Endodermal cell (in vitro differentiated cells): ENCODE measurements at places on chromosomes 7 and 10. TPM values are rescaled to one million over a fixed set of nuclear protein-coding genes. Genes with fewer than 3 reads are reported as not detected.

FAM24B gene
- 2.6 and 2.9 TPM in 2 replicates for total RNA-seq

GRCh38 chr7:100016215-100016901 is 962 bp downstream of the ZKSCAN1 start:
- DNase-seq = no peak

AGR2 gene
- not detected in 2 replicates for total RNA-seq

DNA sequence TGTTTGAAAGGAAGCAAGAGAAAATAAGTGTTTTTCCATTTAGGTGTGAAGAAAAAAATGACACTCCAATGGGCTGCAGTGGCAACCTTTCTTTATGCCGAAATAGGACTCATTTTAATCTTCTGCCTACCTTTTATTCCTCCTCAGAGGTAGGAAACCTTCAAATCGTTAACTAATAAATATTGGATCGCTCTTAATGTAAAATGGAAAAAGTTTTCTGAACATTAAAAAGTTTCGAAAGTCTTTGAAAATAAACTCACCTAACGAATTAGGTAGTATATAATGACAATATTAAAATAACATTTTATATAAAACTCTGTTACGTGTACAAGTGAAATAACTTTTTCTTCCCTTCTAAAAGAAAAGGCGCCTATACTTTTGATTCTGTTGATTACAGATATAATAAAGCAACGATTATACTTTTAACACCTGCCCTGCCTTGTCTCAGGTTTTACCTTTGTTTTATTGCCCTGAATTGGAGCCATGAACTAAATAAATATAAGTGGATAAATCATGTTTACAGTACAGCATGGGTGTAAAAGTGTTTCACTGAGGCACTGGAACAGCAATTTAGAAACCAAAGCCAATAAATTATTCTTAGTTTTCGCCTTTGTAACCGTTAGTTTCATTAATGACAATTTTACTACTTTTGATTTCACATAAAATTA is 804 bp downstream of the BCAP29 start:
- no peak for DNase-seq

- no peak for DNase-seq
These were observed 8.0 kb upstream of the MBL2 start for GRCh38 chr10:52780391-52781155.

VPS41 gene
- total RNA-seq = 69.6 to 79.4 TPM (median 77.1 TPM) in 3 replicates
